Dermis blood vessel endothelial cell (primary cell): ENCODE measurements at places on chromosomes 12 and 14. TPM values are rescaled to one million over a fixed set of nuclear protein-coding genes. Genes with fewer than 3 reads are reported as not detected.

GRCh38 chr12:123713823-123714585 lies 1.9 kb downstream of the ATP6V0A2 start:
- DNase-seq: no peak

- DNase-seq: no peak
These were observed 10.3 kb downstream of the EGLN3 start for GRCh38 chr14:33940561-33941011.

- DNase-seq: no peak
These were observed 103.0 kb downstream of the FSCB start for GRCh38 chr14:44404036-44404435.

LRP1-AS gene
- total RNA-seq: not detected in 2 replicates

B4GALNT3 gene
- 0.05 TPM in 1 of 2 replicates, not detected in the other for total RNA-seq

DNA sequence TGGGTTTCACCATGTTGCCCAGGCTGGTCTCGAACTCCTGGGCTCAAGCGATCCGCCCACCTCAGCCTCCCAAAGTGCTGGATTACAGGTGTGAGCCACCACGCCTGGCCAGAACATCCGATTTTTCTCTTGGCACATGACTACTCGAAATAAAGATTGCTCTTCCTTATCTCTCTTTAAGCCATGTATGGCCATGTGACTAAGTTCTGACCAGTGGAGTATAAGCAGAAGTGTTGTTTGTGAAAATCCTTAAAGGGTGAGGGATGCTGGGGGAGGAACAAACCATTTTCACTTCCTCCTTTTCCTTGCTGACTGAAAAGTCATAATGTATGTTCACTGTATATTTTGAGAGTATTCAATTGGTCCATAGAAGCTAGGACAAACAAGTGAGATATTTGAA lies 50.7 kb upstream of the ATF7IP start:
- DNase-seq: no peak

IGF1 gene
- total RNA-seq: 0.34 and 1.0 TPM in 2 replicates

INHBC gene
- total RNA-seq: not detected in 2 replicates

DNA sequence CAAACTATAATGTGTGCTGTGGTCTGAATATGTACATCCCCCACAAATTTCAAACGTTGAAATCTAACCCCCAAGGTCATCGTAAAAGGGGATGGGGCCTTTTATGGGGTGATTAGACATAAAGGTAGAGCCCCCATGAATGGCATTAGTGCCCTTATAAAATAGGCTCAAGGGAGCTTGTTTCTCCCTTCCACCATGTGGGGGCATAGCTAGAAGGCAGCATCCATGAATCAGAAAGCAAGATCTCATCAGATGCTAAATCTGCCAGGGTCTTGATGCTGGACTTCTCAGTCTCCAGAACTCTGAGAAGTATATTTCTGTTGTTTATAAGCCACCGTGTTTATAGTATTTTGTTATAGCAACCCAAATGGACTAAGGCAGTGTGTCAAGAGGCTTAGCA lies 33.4 kb upstream of the IGF1 start:
- no peak for DNase-seq

LEMD3 gene
- total RNA-seq: 29.9 and 30.1 TPM in 2 replicates
